ENCODE measurements at places on chromosomes 12 and 14.

DNA sequence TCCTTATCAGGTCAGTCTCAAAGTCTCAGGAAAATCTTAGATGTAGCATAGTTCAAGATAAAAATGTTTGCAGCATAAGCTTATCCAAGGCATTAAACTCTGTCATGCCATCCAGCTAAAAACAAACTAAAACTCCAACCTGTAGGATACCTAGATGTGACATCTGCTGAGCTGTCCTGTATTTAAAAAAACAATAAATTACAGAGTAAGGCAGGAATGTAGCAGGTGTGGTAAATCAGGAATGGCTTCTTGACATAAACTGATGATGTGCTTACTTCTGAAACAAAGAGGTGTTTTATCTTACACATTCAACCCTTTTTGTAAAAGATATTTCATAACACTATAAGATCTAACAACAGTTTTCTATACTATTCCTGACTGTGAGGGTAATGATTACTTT, 30.6 kb upstream of the DLGAP5 start:
- no peak for DNase-seq

- DNase-seq = no peak
Measured at GRCh38 chr12:79682593-79682992, 8.2 kb downstream of the PAWR start.

GRCh38 chr12:115467531-115467930, 783.6 kb upstream of the TBX3 start:
- DNase-seq = no peak

DNA sequence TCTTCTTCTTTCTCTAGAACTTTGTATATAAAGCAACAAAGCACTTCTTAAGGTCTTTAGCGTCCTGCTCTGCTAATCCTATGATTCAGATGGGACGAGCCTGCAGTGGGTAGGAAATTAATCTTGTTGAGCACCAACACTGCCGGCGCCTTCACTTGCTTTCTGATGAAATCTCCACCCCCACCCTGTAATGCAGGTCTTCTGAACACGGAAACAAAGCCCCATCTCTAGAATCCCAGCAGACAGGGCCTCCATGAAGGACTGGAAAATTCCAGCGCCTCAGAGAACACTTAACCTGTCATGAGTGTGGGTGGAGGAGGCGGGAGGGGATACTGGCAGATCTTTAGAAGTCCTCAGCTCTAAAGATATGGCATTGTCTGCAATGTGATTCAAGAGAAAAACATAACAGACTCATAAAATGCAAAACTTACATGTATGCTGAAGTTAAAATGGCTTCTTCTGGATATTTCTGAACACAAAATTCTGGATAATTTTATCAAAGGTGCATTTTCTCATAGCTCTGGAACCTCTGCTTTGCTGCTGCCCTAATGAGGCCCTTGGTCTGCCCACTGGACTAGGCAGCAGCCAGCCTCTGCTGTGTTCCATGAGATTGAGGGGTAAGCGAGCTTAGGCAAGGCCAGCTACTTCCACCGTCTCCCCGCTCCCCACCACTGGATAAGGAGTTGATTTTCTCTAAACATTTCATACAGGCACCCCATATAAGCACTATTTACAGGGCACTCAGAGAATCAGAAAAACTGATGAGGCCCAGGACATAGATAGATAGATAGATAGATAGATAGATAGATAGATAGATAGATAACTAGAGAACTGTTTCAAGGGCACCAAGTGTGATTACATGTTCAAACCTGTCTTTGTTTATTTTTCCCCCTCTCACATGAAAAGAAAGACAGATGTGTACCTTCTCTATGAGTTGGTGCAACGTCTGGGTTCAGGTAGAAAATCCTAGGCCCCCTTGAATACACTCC, 43.1 kb downstream of the ZFP36L1 start:
- DNase-seq = no peak

DNA sequence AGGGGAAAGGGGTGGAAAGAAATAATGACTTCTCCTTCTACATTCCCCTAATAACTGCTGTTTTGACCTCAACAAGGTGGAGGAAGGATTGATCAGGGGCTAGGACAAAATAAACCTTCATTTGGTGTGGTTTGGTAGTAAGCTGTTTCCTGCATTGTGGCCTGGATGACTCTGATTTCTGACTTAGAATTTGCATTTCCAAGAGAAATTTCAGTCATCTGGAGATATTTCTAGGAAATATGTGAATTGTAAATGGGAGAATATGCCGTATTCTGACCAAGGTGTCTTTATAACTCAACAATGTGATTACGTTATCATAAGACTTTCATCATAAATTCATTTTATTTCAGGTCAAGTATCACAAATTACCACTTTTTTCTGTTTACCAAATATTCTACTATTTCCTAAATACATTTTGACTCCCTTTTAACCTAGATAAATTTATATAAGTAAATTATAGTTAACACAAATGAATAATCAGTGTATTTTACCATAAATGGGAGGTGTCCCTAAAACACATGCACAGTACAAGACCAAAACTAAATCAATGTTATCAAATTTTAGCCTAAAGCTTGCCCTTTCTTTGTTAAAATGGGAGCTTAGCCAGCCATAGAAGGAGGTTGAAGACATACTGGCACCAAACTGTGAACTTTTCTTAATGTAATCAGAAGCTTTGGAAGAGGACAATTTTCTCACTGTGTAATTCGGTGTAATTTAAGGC, 828.8 kb downstream of the TMTC2 start:
- DNase-seq = no peak

- no peak for DNase-seq
Measured at GRCh38 chr12:62711631-62712241, 223.2 kb downstream of the PPM1H start.

DNA sequence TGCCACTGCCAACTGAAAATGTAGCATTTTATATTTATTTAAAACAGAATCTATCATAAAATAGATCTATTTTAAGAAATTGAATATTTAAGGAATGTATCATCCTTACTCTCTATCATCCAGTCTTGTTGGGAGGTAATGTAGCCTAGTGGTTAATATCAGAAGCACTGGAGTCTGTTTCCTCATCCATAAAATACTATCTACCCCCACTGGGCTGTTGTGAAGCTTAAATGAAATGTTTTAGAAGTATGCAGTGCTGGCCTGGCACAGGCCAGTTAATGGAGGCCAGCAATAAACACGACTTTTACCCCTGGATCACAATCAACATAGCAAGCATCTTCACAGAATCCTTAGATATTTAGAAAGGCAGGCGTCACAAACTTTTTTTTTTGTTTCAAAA, 188.0 kb downstream of the CAND1 start:
- no peak for DNase-seq

DNA sequence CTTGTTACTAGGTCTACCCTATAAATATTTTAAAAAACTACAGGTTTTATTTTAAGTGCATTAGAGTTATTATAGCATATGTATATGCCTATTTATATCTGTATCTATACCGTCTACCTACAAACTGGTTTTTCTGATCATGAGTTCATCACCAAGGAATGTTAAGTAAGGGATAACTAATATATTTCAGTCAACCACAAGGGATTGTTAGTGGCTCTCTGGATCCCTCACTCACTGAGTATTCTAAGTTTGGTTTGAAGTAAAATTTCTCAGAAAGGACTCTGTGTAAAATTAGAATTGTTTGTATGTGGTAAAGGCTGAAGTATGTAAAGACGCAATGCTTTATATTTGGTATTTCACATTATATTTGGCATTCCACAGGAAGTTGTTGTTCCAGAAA, 4.8 kb downstream of the EPYC start:
- DNase-seq = no peak

DNA sequence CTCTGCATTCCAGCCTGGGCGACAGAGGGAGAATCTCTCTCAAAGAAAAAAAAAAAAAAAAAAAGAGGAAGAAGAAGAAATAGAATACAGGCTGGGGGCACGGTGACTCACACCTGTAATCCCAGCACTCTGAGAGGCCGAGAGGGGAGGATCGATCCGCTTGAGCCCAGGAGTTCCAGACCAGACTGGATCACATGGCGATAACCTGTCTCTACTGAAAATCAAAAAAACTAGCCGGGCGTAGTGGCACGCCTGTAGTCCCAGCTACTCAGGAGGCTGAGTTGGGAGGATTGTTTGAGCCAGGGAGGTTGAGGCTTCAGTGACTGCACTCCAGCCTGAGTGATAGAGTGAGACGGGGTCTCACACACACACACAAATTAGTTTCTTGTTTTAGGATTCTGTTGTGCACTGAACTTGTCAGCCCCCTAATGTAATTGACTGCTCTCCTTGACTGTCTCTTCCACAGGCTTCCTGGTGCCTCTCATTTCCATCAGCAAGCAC, 963 bp upstream of the TINF2 start:
- no peak for DNase-seq

DNA sequence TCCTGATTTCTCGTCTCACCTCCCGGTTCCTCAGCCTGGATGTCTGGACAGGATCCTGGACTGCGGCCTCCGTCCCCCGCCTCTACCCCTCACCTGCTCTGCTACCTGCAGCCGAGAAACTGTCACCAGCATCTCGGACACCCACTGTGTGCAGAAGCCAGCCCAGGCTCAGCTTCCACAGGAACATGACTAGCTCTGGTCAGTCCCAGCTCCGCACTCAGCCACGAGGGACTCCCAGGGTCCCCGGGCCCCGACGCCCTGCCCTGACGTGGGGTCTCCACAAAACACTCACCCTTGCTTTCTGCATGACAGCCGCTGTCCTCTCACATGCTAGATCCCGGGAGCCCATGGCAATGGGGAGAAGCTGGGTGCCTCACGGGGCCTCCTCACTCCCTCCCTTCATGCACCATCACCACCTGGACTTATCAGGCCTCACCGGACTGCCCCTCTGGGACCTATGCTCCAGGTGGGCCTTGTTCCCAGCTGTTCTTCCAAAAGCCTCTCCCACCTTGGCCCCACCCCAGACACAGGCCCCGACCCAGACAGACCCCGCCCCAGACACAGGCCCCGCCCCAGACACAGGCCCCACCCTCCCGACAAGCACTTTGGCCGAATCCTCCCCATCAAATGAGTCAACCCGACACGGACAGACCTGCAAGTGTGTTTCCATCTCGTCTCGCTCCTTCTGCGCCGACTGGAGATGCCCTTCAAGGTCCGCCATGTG, 26.9 kb upstream of the ANKLE2 start:
- no peak for DNase-seq

- DNase-seq = no peak
Measured at GRCh38 chr14:68519671-68520187, 273.1 kb downstream of the ZFP36L1 start.

GRCh38 chr12:53004582-53004981, 1.7 kb upstream of the EIF4B start:
- DNase-seq = no peak

DNA sequence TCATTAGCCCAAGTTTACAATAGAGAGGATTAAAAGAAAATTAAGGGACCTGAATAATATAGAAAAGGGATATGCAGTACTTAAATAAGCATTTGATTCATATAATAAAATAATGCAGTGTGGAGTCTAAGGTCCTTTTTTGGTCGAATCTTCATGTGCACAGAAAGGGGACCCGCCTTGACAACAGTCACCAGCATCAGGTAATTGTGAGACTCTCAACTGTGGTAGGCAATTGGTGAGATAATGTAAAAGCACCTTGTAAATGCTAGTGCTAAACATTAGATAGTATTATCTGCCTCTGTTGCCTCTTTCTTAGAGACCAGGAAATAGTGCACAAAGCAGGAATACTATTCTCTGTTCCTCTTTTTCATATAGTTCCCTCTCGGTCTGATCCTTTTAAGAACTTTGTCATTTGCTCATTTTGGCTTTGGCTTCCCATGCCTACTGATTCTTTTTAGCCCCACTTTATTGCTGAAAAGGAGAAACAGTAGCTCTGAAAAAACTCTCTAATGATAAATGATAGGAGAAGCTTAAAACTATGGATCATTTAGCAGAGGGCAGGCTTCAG, 17.5 kb downstream of the CHPT1 start:
- no peak for DNase-seq

- no peak for DNase-seq
Measured at GRCh38 chr12:51675071-51675803, 84.2 kb downstream of the SCN8A start.

- DNase-seq = no peak
Measured at GRCh38 chr12:51077930-51078329, 5.5 kb downstream of the CSRNP2 start.

GRCh38 chr14:36504771-36505175, 15.3 kb downstream of the NKX2-1 start:
- DNase-seq = no peak
